ENCODE measurements at places on chromosomes 5 and 9.

GRCh38 chr5:96940586-96940985 is 4.7 kb downstream of the LNPEP start:
- DNase-seq, result no peak

DNA sequence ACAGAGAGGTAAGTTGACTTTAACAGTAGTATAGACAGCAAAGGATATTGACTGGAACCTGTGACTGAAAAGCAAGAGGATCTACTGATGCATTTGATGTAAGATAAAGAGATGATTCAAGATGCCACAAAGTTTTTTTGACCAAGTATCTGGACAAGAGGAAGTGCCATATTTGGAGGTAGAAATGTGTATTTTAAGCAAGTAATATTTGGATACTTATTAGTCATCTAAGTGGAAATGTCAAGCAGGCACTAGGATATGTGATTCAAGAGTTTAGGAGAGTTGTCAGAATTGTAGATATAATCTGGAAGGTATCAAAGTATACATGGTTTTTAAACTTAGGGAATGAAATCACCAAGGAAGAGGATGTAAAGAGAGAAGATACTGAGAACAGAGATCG is 686.1 kb upstream of the CHD1 start:
- no peak for DNase-seq

GRCh38 chr5:37552161-37552560 is 173.0 kb downstream of the WDR70 start:
- no peak for DNase-seq

- peak; percentile 70 for DNase-seq
Observed at GRCh38 chr5:122091936-122092600, 14.0 kb upstream of the LOX start.
